Activated naive CD4-positive, alpha-beta T cell treated with anti-CD3 and anti-CD28 coated beads, Interleukin-2, amount 50 U/mL, for 72 hours (primary cell): ENCODE measurements at places on chromosomes 1 and 21. TPM values are rescaled to one million over a fixed set of nuclear protein-coding genes. Genes with fewer than 3 reads are reported as not detected.

DNA sequence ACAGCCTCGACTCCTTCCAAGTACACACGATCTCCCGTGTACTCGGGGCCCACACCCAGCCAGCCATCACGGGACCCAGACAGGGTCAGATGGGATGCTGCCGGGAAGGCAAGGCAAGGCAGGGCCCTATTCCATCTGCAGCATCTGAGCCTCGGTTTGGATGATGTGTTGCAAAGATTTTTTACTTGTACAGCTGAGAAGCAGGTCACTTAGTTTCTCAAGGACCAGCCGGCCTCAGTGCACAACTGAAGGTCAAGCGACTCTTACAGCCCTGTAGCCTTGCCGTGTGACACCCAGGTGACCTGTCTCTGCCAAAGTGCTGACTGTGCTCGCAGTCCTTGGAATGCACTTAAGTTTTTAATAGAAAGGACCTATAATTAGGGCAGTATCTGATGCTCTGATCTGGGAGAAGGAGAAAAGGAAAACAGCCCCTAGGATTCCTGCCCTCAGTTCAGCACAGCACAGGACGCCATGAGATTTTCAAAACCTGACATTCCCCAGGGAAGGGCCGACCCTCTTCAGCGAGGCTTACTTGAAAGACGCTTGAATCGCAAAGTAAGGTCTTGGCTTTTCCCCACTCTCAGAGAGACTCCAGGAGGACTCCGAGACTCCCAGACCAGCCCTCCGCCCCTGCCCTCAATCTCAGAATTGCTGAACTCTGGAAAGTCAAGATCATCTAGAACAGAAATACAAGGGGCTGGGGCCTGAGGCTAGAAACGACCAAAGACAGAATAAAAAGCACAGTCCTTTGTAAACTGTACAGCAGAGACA, 1.3 kb downstream of the GPR157 start:
- no peak for DNase-seq

KLF17 gene
- total RNA-seq: not detected

DNA sequence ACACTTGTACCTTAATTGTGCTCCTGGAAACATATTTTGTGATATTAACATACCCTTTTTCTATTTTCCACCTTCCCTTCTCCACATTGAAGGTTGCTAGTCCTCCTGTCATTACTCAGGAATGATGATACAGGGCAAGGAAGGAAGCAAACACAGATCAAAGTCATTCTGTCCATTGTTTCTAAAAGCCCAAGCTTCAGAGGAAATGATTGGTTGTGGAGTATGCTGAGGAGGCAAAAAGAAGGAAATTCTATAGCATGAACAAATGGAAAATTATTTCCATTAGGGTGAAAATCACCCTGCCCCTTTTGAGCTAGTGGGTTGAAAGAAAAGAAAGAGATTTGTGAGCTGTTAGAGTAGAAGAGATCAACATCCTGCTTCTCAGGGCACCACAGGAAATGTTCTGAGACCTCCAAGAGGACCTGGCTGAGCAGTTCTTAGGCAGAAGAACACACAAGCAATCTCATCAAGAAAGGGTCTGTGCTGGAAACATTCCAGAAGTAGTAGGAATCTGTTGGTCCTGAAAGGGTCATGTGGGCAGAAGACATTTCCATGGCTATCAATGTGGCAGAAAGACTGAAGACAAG, 29.0 kb upstream of the PRRX1 start:
- DNase-seq: no peak

LRRC71 gene
- total RNA-seq: not detected

GRCh38 chr21:21159253-21159899, 161.2 kb downstream of the NCAM2 start:
- no peak for DNase-seq

- DNase-seq: no peak
These were observed 85.1 kb upstream of the LMO4 start for GRCh38 chr1:87243573-87243972.

DNA sequence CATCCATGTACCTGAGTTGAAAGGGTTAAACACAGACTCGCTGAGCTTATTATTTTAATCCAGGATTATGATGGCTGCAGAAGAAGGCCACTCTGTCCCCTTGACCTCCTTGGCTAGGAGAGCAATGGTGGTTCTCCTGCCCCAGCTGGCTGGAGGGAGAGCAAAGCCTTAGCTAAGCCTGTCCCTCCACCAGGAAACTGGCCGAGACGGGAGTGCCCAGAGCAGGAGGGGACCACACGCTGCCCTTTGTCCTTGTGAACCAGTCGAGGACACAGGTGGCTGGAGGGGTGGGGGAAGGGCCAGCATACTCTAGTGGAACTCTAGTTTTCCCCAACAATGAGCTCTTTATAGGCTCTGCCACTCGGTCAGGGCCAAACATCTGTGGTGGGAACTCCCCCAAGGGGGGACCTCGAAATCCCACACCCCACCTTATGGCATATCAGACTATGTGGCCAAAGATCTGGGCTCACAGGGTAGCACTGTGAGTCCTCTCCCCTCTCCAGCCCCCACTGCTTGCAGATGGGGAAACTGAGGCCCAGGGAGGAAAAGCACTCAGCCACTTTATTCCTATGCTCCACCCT, 12.9 kb downstream of the KIAA1614 start:
- DNase-seq: no peak

GRCh38 chr1:247824023-247824422, at the start of gene OR14A16:
TSS of gene OR14A16 (minus strand) at chr1:247824119. CDS start at chr1:247815729, 8,390 bp downstream.
- no peak for DNase-seq

RGS13 gene
- total RNA-seq: not detected

FLAD1 gene
- 41.9 TPM for total RNA-seq

GRCh38 chr1:58597996-58598395, 20.9 kb upstream of the TACSTD2 start:
- DNase-seq: no peak

DNA sequence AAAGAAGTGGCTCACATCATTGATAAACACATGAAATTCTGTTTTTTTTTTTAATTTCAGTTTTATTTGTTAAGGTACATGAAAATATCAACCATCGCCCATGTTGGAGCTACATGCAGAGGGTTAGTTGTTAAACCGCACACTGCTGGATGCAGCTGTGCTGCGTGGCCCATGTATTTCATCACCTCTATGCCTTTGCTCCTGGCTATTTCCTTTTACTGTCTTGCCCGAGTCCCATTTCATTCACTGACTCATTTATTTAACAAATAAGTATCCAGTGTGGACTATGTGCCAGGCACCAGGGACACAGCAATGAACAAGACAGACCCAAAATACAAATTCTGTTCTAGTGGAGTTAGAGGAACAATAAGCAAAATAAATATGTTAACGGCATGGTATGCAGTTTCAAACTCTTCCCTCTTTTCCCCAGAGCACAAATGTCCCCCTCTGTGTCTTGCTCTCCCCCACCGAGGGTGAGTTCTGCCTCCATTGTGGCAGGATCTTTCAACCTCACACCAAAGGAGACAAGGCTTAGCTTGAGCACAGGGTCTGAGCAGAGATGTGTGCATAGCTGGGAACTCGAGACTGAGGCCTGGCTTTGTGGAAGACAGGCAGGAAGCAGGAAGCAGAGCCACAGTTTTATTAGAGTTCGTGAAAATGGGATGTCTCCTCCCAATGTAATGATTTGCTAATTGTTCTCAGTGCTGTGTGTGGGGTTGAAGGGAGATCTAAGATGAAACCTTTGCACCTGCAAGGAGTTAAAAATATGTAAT, 44.6 kb downstream of the MAN1C1 start:
- DNase-seq: no peak
